MCF 10A (cell line): ENCODE measurements at places on chromosomes 5 and 9.

DNA sequence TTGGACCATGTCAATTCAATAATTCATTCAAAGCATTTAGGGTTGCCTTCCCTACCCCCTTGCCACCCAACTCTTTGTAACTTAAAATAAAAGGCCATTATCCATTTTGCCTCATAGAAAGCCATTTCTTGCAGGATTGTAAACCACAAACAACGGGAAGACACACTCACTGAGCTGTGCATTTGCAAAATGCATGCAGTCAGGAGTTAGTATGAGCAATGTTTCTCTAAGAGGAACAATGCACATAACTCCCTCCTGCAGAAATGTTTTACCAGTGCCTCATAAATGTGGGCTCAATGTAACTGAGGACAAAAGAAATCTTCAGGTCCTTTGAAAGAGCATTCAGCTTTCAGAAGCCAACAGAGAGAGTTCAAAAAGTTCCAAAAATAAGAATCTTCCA lies 98.5 kb upstream of the ABCA1 start:
- no peak for DNase-seq

DNA sequence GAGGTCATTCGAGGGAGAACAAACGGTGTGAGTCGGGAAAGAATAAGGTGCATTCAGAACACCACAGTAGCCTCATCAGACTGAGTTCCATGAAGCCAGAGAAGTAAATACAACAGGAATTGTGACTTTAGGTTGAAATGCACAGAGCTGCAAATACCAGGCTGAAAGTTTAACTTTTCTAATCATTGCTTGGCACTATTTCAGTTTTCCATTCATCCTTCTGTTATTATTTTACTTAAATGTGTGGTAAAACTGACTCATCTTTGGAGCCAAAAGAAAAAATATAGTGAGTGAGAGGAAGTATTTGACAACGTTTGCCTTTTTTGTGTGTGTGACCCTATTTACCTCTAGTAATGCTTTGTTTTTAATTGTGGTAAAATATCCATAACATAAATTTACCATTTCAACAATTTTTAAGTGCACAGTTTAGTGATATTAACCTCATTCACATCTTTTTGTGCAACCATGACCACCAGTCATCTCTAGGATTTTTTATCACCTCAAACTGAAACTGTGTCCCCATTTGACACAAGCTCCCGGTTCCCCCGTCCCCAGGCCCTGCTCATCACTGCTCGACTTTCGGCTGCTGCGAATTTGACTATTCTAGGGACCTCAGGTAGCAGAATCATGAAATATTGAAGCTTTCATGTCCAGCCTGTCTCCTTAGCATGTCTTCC lies 166.8 kb downstream of the HSD17B3 start:
- DNase-seq: no peak

DNA sequence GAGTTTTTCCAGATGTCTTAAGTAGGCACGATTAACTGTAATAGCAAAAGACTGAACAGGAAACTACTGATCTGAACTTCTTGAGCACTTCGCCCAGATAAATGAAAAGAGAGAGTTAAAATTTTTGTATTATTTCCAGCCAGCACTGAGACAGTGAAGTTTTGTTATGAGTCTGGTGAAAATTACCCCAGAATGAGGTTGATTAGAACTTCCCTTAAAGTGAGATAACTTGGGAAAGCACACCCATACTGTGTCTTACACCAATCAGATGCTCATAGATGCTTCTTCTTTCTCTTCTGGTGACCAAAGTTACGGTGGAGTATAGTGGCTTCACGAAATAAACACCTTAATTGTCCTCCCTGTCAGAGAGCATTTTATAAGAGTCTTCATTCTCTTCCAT lies 131.8 kb upstream of the SLC12A2 start:
- no peak for DNase-seq

- DNase-seq: no peak
These were observed 49.1 kb downstream of the IPPK start for GRCh38 chr9:92620845-92621244.

DNA sequence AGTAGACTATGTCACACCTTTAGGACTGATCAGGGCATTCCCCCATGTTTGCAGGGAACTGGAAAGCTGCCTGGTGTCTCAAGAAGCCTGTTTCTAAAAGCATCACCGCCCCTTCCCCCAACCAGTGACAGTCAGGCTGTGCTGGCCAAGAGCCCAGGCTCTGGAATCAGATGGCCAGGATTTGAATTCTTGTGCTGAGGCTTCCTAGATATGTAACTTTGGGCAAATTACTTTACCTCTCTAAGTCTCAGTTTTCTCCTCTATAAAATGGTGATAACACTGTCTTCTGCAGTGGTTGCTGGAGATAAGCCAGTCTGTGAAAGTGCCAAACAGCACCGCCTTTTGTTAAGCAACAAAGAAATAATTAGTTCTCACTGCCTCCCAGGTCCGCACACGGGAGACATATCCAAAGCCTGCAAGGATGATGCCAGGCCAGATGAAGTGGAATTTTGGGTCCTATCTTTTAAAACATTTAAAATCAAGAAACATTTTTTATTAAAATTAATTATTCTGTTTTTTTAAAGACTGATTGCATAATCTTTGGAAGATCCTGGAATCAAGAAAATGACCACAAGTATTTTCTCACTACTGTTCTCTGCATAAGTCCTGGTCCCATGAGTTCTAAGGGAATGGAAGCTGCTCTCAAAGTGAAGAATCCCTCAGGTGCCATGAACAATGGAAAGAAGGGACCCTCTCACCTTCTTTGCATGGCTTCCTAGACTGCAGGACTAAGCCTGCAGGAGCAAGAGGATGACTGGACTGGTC lies 13.9 kb downstream of the SLC31A2 start:
- no peak for DNase-seq
